NCI-H2171 (cell line): ENCODE measurements at places on chromosomes 3 and 15.
A peak's percentile ranks its signal among the peaks of the same experiment; 100 is the strongest.

- no peak for DNase-seq
Measured at GRCh38 chr3:16090706-16091105, 83.8 kb upstream of the GALNT15 start.

DNA sequence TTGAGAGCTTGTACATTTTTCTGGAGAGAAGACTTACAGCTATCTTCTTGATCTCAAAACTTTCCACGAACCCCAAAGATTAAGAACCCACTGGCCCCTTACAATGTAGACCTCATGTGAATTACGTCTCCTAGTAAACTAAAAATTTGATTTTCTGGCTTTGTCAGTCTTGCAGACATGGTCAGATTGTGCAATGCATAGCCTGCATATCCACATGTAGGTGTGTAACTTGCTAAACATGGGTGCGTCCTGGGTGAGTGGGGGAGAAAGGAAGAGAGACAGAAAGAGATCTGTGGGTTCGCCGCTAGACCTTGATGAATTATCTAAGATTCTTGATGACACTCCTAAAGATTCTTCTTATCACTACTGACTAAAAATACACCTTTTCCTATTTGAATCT lies 561.2 kb upstream of the MDFIC2 start:
- DNase-seq: no peak

GRCh38 chr3:49388289-49388820 lies 23.4 kb downstream of the RHOA start:
- DNase-seq: no peak

- DNase-seq: peak; percentile 81
Measured at GRCh38 chr3:194879991-194880939, 194.6 kb downstream of the FAM43A start.

DNA sequence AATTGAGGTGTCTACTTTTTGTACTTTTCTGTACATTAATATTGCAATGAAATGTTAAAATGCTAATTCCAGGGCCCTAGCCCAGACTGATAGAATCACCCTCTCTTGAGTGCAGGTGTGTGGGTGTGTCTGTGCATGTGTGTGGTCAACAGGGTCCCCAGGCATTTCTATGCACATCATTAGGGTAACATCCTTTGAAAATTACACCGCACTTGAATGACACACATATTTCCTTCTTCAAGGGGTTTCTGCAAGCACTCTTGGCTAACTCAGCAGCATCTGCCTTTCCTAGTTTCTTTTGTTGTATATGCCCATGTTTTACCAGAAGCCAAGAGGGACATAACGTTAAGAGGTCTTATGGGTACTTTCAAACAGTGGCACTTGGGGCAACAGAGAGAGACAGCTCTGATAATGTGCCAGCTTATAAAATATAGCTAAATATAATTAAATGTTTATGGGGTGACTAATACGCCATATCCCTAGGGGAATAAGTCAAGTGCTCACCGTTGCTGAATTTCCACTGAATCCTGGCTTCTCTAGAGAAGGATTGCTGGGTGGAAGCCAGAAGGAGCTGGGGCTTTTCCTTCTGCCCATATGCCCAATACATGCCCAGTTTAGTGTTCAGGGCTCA lies 54.5 kb upstream of the LRIG1 start:
- DNase-seq: peak; percentile 29

DNA sequence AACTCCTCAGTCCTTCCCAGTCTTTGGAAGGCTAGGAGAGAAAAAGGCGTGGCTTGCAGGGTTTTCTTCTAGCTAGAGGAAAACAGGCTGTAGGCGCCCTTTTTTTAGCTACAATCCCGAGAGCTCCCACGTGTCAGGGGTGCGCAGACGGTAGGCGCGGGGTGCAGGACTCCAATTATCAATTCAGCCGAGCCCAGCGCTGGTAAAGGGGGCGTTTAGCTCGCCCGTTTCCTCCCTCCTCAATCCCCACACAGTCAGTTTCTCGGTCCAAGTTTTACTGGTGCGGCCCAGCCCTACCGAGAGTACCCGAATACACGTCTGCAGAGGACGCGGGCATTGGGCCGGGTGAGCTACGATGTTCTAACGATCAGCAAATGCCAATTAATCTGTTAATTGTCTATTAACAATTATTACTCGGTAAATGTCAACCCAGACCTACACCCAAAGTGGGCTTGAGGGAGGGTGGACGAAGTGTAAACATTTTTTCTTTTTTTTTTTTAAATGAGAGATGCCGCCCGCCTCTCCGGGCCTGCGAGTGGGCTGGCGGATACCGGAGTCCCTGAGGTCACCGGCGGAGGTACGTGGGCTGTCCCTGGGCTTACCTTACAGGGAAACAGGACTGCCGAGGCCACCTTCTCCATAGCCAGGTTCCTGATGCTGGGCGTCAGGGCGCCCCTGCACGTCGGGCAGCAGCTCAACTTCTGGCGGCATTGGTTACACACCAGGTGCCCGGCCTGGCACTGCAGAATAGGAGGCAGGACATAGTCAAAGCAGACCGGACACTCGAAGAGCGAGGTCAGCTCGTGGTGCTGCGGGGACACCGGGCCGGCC lies 923 bp downstream of the SIAH2 start:
- DNase-seq: peak; percentile 59

DNA sequence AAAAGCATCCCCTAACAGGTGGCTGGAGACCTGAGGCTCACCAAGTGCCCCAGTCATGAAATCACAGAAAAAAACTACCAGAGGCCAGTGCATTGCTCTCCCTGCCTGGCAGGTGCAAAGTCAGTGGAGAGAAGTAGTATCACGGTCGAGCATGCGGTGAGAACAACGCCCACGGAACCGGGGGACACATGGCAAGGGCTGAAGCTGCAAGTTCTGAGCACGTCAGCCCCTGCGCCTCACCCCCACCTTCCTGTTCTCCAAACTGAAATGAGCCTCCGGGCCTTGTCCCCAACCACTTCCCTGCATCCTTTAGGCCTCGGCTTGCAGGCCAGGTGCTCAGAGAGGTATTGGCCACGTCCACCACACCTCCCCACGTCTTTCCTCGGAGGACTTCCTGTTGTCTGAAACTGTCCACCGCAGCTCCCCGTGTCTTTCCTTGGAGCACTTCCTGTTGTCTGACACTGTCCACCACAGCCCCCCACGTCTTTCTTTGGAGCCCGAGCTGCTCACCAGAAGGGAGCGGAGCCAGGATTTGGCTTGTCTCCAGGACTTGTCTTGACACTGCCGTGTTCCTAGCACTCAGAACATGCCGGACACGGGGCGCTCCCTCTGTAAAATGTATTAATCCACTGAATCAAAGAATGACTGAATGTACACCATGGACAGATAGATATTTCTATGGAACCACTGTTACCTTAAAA lies 43.9 kb downstream of the NSMCE3 start:
- DNase-seq: no peak
